ENCODE measurements at places on chromosomes 6 and 20. TPM values are rescaled to one million over a fixed set of nuclear protein-coding genes. Genes with fewer than 3 reads are reported as not detected.
A peak's percentile ranks its signal among the peaks of the same experiment; 100 is the strongest.

The CST5 gene
- total RNA-seq = not detected

The BPIFB1 gene
- not detected for total RNA-seq

The HAO1 gene
- total RNA-seq = not detected

The PPIL4 gene
- 37.2 TPM for total RNA-seq

The GMEB2 gene
- total RNA-seq = 15.2 TPM

DNA sequence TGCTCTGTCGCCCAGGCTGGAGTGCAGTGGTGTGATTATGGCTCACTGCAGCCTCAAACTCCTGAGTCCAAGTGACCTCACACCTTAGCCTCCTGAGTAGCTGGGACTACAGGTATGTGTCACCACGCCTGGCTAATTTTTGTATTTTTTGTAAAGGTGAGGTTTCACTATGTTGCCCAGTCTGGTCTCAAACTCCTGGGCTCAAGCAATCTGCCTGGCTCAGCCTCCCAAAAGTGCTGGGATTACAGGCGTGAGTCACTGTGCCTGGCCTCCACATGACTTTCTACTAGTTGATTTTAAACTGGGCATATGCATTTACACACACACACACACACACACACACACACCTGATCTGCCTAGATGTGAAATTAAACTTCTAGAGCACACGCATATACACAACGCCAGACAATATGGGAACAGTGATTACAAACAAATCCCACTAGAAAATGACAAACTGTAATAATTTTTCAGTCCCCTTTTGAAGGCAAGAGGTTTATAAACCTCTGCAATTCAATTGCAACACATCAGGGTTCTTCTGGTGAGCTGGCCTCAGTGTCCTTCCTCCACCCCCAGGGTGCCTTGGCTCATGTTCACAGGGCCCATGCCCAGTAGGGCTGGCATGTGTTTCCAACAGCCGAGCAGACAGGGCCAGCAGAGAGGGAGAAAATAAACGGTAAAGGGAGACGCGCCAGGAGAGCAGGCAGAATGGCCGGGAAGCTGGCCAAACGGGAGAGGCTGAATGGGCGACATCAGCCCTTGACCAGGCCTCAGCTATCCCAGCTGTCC lies 31.2 kb downstream of the PARD6B start:
- H3K4me3 ChIP-seq = peak overlapping the region; percentile 57
- H3K36me3 ChIP-seq = no peaks in the 10 kb centered on the region
- peak overlapping the region; percentile 99 for H3K27ac ChIP-seq
- no peaks in the 10 kb centered on the region for H3K27me3 ChIP-seq
- no peak for DNase-seq
- H3K4me1 ChIP-seq = peaks cover 34% of the 10 kb centered on the region

- H3K36me3 ChIP-seq = peaks cover 2% of the 10 kb centered on the region
- no peak overlapping the region for H3K27ac ChIP-seq
- DNase-seq = no peak
- no peaks in the 10 kb centered on the region for H3K27me3 ChIP-seq
- peaks cover 42% of the 10 kb centered on the region for H3K4me1 ChIP-seq
- no peak overlapping the region for H3K4me3 ChIP-seq
Observed at GRCh38 chr6:89347825-89348224, 4.7 kb downstream of the UBE2J1 start.

DNA sequence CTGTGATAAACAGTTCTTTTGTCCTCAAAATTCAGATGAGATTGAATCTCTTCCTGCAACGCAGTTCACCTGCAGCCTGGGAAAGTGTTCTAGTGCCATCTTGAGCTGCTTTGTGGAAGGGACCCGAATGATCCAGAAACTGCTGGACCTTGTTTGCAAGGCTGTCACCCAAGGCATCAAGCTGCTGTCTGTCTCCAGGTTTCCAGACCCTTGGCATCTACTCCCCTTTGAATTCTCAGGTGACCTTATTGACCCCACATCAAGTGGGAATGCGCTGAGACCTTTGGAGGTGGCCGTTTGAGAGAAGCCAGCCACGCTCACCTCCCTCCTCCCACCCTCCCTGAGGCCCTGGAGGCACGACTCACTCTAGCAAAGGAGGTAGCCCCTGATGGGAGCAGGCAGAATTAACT lies 112.5 kb downstream of the EDN3 start:
- peaks cover 39% of the 10 kb centered on the region for H3K27me3 ChIP-seq
- H3K4me1 ChIP-seq = no peaks in the 10 kb centered on the region
- no peak overlapping the region for H3K4me3 ChIP-seq
- no peak for DNase-seq
- no peak overlapping the region for H3K27ac ChIP-seq
- no peaks in the 10 kb centered on the region for H3K36me3 ChIP-seq

GRCh38 chr20:23050076-23050838 lies 785 bp upstream of the THBD start:
- peak; percentile 15 for DNase-seq
- peaks cover 11% of the 10 kb centered on the region for H3K4me1 ChIP-seq
- H3K4me3 ChIP-seq = peak overlapping the region; percentile 85
- H3K36me3 ChIP-seq = no peaks in the 10 kb centered on the region
- H3K27me3 ChIP-seq = peaks cover 69% of the 10 kb centered on the region

DNA sequence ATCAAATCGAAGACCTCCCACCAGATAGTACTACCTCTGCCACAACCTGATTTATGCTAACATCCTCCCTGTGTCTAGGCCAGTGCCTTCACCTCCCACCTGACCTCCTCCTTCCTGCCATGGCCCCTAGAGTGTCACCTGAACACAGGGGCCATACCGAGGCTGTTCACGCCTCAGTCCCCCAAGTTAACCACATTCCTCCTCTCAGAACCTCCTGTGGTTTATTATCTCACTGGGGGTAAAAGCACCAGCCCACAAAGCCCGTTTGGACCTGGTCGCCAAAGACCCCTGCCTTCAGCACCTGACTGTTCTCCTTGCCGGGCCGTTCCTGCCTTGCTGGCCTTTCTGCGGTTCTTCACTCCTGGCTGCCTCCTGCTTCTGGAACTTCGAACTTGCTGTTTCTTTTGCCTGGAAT lies 13.7 kb downstream of the MAS1 start:
- H3K36me3 ChIP-seq = no peaks in the 10 kb centered on the region
- peaks cover 26% of the 10 kb centered on the region for H3K27me3 ChIP-seq
- H3K4me3 ChIP-seq = no peak overlapping the region
- DNase-seq = no peak
- no peak overlapping the region for H3K27ac ChIP-seq
- H3K4me1 ChIP-seq = no peaks in the 10 kb centered on the region

DNA sequence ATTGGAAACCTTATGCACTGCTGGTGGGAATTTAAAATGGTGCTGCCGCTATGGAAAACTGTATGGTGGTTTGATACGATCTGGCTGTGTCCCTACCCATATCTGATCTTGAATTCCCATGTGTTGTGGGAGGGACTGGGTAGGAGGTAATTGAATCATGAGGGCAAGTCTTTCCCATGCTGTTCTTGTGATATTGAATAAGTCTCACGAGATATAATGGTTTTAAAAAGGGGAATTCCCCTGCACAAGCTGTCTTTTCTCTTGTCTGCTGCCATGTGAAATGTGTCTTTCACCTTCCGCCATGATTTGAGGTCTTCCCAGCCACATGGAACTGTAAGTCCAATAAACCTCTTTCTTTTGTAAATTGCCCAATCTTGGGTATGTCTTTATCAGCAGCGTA lies 4.9 kb downstream of the TAP2 start:
- H3K4me3 ChIP-seq = no peak overlapping the region
- DNase-seq = no peak
- H3K27ac ChIP-seq = no peak overlapping the region
- H3K4me1 ChIP-seq = peaks cover 10% of the 10 kb centered on the region
- peaks cover 57% of the 10 kb centered on the region for H3K27me3 ChIP-seq

DNA sequence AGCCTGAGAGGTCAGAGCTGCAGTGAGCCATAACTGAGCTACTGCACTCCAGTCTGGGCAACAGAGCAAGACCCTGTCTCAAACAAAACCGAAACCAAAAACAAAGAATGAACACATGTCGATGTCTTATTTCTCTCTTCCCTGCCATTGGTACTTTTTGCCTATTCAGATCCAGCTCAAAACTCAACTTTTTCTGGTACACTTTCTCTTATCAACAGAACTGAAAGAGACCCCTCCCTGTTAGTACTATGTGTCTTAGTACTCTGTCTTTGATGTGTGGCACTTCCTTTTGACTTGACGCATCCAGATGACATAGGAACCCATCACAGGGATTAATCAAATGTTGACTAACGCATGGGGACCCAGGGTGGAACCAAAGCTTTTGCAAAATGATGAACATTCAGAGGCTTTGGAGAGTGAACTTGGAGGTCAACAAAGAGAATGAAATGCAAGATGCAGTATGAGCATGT lies 44.8 kb downstream of the AKAP12 start:
- no peak for DNase-seq
- H3K4me1 ChIP-seq = peaks cover 4% of the 10 kb centered on the region
- H3K27ac ChIP-seq = no peak overlapping the region

DNA sequence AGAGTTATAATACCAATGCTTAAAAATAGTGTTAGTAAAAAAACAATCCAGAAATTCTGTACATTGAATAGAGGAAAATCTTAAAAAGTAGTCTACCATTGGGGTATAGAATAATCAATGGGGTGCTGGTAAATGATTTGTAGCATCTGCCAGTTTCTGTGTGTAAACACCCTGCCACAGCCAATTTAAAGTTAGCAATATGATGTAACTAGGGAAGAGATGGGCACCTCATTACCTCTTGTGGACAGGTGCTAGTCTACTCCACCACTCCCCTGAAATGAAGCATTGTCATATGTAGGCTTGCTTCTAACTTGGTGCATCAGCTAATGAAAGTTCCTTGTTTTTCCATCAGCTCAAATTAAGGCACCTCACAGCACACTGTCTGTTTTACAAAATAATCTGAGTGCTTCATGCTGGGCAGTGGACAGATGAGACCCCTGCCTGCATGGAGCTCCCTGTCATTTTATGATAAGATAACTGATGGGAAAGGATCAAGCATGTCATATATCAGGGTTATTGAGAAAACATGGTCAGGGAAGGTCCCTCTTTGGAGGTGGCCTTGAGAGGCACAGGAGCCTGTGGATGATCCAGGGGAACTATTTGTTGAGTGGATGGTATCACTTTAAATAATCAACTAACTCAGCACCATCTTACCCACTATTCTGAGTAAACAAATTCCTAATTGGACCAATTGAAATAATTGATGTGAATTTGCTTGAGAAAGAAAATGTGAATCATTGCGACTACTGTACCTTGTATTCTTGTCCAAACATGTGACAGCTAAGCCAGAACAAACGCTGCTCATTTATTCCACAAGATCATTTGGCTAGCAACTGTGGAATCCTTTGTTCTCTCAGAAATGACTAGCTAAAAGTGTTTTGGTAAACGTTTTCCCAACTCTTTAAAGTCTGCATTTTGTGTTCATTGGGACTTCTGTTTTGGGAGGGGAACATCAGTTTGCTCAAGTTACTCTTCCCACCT lies 45.9 kb upstream of the CSE1L start:
- DNase-seq = no peak
- H3K27ac ChIP-seq = peak overlapping the region; percentile 78
- H3K36me3 ChIP-seq = peaks cover 34% of the 10 kb centered on the region
- no peak overlapping the region for H3K4me3 ChIP-seq

DNA sequence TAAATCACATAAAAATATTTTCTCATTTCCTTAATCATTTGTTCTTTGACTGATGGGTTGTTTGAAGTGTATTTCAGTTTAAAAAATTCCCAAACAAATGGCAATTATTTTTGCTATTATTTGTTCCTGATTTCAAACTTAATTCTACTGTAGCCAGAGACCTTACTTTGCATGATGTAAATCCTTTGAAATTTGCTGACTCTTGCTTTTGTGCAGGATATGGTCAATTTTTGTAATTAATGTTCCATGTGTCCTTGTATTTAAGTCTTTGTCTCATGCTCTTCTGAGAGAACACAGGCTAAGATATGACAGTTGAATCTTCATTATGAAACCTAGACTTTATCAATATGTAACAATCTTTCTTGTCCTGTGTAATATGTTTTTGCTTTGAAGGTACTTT lies 295.0 kb upstream of the CHD6 start:
- DNase-seq = no peak
- H3K4me3 ChIP-seq = no peak overlapping the region
- no peaks in the 10 kb centered on the region for H3K4me1 ChIP-seq
- no peak overlapping the region for H3K27ac ChIP-seq

DNA sequence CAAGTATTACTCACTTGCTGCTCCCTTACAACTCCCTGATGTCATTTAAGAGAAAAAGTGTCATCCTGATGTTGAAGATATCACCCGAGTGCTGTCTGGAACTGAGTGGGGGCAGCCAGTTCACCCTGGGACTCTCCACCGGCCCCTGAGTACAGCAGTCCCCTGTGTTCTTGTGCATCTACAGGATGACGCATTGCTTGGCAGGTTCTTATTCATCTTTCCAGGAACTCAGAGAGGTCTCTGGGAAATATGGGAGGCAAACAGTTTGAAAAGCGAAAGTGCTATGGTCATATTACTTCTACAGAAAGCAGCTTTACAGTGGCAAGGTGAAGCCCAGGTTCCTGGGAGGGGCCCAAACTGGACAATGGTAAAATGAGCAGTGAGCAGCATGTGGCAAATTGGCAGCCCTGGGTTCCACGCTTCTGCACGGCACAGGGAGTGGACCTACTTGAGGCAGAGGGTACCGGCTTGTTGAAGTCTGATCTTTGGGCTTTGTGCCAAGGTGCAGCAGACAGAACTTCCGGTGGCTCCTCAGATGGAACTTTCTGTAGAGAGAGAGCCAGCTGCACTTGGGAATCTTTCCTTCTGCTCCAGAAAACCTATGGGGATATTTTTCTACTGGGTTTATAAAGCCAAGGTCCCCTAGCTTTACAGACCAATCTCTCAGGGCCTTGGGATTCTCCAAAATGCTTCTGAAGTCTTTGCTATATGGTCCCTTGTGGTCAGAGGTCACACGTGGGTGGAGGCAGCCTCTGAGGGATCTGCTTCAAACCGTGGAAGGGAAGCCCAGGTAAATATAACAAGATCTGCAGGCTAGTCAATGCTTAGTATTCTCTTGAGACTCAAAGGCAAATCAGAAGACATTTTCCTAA lies 128.3 kb downstream of the MAP3K7 start:
- no peaks in the 10 kb centered on the region for H3K36me3 ChIP-seq
- H3K27me3 ChIP-seq = no peaks in the 10 kb centered on the region
- H3K27ac ChIP-seq = no peak overlapping the region
- H3K4me3 ChIP-seq = no peak overlapping the region

GRCh38 chr6:14584450-14584849 lies 466.9 kb downstream of the CD83 start:
- no peak overlapping the region for H3K4me3 ChIP-seq
- no peaks in the 10 kb centered on the region for H3K36me3 ChIP-seq
- H3K27me3 ChIP-seq = peaks cover under 1% of the 10 kb centered on the region

DNA sequence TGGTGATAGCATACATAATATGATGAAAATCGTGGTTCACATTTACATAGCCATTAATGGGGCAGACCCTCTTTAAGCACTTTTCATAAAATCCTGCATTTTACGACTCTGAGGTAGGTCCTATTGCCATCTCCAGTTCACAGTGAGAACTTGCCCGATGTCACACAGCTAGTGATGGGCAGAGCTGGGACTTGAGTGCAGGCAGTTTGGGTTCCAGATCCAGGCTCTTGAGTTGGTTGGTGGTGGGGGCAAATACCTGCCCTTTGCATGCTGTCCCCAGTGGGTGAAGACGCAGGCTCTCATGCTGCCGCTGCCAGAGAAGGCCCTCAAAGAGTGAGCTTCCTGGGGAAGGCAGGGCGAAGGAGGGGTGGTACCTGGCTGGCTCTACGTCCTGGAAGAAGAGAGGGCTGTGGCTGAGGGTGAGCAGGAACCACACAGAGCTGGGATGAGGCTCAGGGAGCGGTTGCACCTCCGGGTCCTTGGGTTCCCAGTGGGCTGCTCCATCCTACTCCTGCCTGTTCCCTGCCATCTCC lies 6.1 kb upstream of the BAK1 start:
- no peaks in the 10 kb centered on the region for H3K27me3 ChIP-seq
- H3K4me1 ChIP-seq = peaks cover 14% of the 10 kb centered on the region
- no peak overlapping the region for H3K27ac ChIP-seq
- H3K4me3 ChIP-seq = no peak overlapping the region
- no peak for DNase-seq
- H3K36me3 ChIP-seq = no peaks in the 10 kb centered on the region
